ENCODE measurements at places on chromosomes 5 and 9. TPM values are rescaled to one million over a fixed set of nuclear protein-coding genes. Genes with fewer than 3 reads are reported as not detected.
A peak's percentile ranks its signal among the peaks of the same experiment; 100 is the strongest.

GRCh38 chr5:62938927-62939326, 360.3 kb downstream of the LRRC70 start:
- no peak overlapping the region for H3K4me3 ChIP-seq
- no peaks in the 10 kb centered on the region for H3K36me3 ChIP-seq
- no peaks in the 10 kb centered on the region for H3K4me1 ChIP-seq
- no peaks in the 10 kb centered on the region for H3K27me3 ChIP-seq
- H3K27ac ChIP-seq = no peak overlapping the region

DNA sequence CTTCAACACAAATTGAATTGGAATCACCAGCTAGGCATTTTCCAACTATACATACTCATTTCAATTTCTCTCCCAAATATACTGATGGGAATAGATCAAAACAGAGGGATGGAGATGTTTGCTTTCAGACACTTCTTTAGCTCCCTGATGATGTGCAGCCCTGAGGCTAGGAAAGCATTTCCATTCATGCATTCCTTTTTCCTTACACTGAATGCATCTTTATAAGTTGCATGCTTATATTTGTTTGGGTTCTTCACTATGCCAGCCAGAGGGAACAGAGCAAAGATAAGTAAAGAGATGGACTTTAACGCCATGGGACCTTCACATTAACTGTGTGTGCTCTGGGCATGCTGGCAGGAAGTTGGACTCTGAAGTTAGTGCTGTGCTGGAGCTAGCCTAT, 696.5 kb upstream of the CDH9 start:
- no peaks in the 10 kb centered on the region for H3K27me3 ChIP-seq
- H3K4me3 ChIP-seq = no peak overlapping the region
- no peak for DNase-seq
- no peaks in the 10 kb centered on the region for H3K36me3 ChIP-seq
- H3K4me1 ChIP-seq = no peaks in the 10 kb centered on the region

GRCh38 chr5:3006526-3006925, 255.0 kb upstream of the IRX2 start:
- H3K27me3 ChIP-seq = no peaks in the 10 kb centered on the region
- H3K27ac ChIP-seq = no peak overlapping the region
- H3K4me3 ChIP-seq = no peak overlapping the region
- H3K4me1 ChIP-seq = no peaks in the 10 kb centered on the region
- no peak for DNase-seq

RCL1 gene
- total RNA-seq = 53.4 TPM

CYLC2 gene
- total RNA-seq = not detected

DNA sequence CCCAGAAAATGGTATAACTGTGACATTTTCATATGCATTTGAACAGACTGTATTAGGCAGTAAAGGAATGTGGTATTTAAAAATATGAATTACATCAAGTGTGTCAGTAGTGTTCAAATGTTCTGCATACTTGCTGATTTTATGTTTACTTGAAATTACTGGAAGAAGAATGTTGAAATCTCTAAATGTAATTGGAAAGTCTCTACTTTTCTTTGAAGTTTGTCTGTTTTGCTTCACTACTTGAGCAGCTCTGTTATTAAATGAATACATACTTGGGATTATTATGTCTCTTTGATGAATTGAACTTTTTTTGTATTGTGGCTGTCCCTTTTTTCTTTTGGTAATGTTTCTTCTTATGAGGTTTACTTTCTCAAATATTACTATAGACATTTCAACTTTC, 205.6 kb downstream of the TAF11L14 start:
- H3K36me3 ChIP-seq = no peaks in the 10 kb centered on the region
- no peaks in the 10 kb centered on the region for H3K4me1 ChIP-seq
- H3K4me3 ChIP-seq = no peak overlapping the region
- DNase-seq = no peak

NPDC1 gene
- total RNA-seq = 80.1 TPM

DNA sequence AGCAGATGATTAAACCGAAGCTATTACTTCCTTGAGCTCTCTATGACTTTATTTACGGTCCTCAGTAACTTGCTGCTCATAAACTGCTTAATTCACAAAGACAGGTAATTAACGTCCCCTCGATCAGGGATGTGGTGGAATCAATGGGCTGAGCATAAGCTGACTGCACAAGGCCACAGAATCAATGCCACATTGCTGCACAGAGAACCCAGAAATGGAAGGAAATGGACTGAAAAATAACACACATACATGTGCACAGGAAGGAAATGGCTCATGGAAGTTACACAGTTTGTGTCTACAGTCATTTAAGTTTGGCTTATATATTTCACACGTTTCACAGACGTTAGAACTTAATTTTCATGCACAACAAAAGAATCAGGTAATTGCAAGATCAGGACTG, 118.3 kb upstream of the KLF9 start:
- H3K36me3 ChIP-seq = no peaks in the 10 kb centered on the region
- H3K4me1 ChIP-seq = peaks cover 15% of the 10 kb centered on the region
- H3K27me3 ChIP-seq = no peaks in the 10 kb centered on the region
- H3K27ac ChIP-seq = no peak overlapping the region

GRCh38 chr9:134669399-134669955, 27.9 kb downstream of the COL5A1 start:
- DNase-seq = no peak
- H3K4me1 ChIP-seq = no peaks in the 10 kb centered on the region
- H3K27me3 ChIP-seq = no peaks in the 10 kb centered on the region

GRCh38 chr5:35233121-35233520, 2.8 kb upstream of the PRLR start:
- H3K27ac ChIP-seq = no peak overlapping the region
- H3K36me3 ChIP-seq = no peaks in the 10 kb centered on the region
- peaks cover 5% of the 10 kb centered on the region for H3K4me1 ChIP-seq
- no peak for DNase-seq
- peaks cover 32% of the 10 kb centered on the region for H3K27me3 ChIP-seq

THOC3 gene
- total RNA-seq = 100 TPM

- H3K4me1 ChIP-seq = peaks cover 48% of the 10 kb centered on the region
- peak overlapping the region; percentile 65 for H3K27ac ChIP-seq
- no peaks in the 10 kb centered on the region for H3K36me3 ChIP-seq
- H3K4me3 ChIP-seq = peak overlapping the region; percentile 50
- DNase-seq = no peak
Observed at GRCh38 chr9:135887021-135887507, 20.3 kb downstream of the CAMSAP1 start.

- H3K4me3 ChIP-seq = no peak overlapping the region
- H3K27ac ChIP-seq = no peak overlapping the region
- peaks cover 6% of the 10 kb centered on the region for H3K4me1 ChIP-seq
- peaks cover 1% of the 10 kb centered on the region for H3K36me3 ChIP-seq
- peaks cover 5% of the 10 kb centered on the region for H3K27me3 ChIP-seq
Observed at GRCh38 chr5:66629446-66629845, 33.3 kb downstream of the MAST4 start.

GRCh38 chr5:403995-404394, 39.0 kb upstream of the EXOC3 start:
- H3K36me3 ChIP-seq = peaks cover 11% of the 10 kb centered on the region
- H3K27ac ChIP-seq = no peak overlapping the region

DNA sequence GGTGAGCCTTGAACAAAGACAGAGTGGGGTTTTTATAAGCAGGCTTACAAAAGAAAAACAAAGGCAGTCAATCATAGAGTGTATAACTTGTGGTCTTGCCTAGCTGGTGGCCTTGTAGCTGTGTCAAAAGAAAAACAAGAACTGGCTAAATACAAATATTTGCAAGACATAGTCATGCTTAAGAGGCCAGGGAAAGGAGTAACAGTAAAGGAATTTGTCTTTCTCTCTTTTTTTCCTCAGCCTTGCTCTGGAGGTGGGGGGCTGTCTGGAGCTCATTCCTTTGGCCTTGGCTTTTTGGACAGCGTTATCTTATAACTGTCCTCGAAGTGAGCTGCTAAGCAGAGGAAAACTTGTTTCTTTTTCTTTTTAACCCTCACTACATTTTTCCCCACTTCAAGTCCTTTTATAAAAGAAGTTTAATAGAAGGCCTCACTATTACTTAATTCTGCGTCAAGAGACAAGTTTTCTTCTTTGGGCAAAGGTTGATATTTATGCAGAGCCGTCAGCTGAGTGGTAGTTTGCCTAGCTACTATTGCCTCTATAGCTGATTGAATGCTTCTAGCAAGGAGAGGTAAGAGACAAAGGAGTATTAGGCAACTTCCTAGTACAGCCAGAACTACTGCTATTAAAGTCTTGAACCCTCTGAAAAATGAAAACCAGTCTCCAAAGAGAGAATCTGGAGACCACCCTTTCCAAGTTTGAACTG, 14.3 kb downstream of the CEL start:
- H3K4me3 ChIP-seq = no peak overlapping the region
- H3K36me3 ChIP-seq = peaks cover 3% of the 10 kb centered on the region
- H3K27ac ChIP-seq = no peak overlapping the region
- peaks cover 14% of the 10 kb centered on the region for H3K27me3 ChIP-seq

- H3K4me3 ChIP-seq = no peak overlapping the region
- H3K36me3 ChIP-seq = no peaks in the 10 kb centered on the region
- no peaks in the 10 kb centered on the region for H3K4me1 ChIP-seq
- no peaks in the 10 kb centered on the region for H3K27me3 ChIP-seq
Observed at GRCh38 chr5:107235167-107235566, 435.6 kb downstream of the EFNA5 start.

DNA sequence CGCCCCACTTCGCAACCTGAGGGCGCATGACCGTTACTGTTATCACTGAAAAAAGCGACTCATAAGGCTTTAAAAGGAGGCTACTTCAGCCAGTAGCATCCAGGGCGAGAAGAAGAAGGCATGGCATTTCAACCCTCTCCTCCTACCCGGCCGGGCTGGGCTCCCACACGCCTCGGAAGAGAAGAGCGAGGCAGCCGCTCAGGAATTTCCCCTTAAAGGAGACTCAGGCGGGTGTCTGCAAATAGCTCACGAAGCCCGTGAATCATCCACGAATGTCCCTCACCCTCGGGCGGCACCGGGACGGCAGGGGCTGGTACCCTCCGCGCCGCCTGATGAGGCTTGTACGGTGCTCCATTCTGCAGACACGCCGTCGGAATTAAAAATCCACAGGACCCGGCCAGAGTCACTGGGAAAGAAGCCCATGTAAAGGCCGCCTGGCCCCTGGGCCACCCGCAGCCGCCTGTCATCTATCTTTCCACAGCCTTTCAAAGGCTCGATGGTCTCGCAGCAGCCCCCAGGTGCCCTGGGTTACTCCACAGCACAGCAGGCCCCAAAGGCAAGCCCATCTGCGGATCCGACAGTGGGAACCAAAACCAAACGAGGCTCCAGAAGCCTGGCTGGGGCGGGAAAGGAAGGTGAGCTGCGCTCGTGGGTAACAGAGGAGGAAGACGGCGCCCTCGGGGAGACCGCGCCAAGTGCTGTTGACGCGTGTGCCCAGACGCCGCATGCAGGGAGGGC, 11.8 kb downstream of the SLC12A7 start:
- H3K4me1 ChIP-seq = peaks cover 19% of the 10 kb centered on the region
- no peaks in the 10 kb centered on the region for H3K27me3 ChIP-seq
- peaks cover 6% of the 10 kb centered on the region for H3K36me3 ChIP-seq
- H3K4me3 ChIP-seq = no peak overlapping the region
- no peak for DNase-seq
- H3K27ac ChIP-seq = no peak overlapping the region

OR1Q1 gene
- not detected for total RNA-seq

- DNase-seq = peak; percentile 39
- H3K4me1 ChIP-seq = peaks cover 57% of the 10 kb centered on the region
- no peaks in the 10 kb centered on the region for H3K27me3 ChIP-seq
- peaks cover 16% of the 10 kb centered on the region for H3K36me3 ChIP-seq
Observed at GRCh38 chr5:53031695-53032096, 42.5 kb downstream of the ITGA2 start.

EDIL3 gene
- total RNA-seq = not detected

- no peak for DNase-seq
- peaks cover 5% of the 10 kb centered on the region for H3K4me1 ChIP-seq
- no peak overlapping the region for H3K27ac ChIP-seq
- H3K27me3 ChIP-seq = peaks cover 7% of the 10 kb centered on the region
- no peak overlapping the region for H3K4me3 ChIP-seq
Observed at GRCh38 chr5:141778206-141778605, 96.2 kb upstream of the ARAP3 start.

DNA sequence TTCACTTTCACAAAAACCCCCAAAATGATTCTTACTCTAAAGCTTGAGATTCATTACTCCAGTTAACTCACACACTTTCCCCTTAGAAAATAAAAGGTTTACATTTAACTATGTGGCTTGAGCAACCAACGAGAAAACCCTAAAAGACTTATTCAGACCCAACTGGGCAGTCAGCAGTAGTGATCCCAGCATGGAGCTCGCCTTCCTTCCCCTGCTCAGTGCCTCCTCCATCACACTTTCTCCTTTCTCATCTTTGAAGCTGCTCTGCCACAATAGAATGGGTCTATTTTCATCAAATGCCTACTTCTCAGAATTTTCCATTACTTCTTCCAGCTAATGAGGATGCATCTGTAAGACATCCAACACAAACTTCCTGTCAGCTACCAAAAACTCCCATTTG, 29.1 kb downstream of the RORB start:
- no peaks in the 10 kb centered on the region for H3K4me1 ChIP-seq
- no peak for DNase-seq
- H3K27ac ChIP-seq = no peak overlapping the region
- no peak overlapping the region for H3K4me3 ChIP-seq
- no peaks in the 10 kb centered on the region for H3K36me3 ChIP-seq
- H3K27me3 ChIP-seq = peaks cover 4% of the 10 kb centered on the region

GRCh38 chr5:57684299-57684702, 201.7 kb upstream of the ACTBL2 start:
- H3K4me3 ChIP-seq = no peak overlapping the region
- no peaks in the 10 kb centered on the region for H3K36me3 ChIP-seq
- H3K27ac ChIP-seq = no peak overlapping the region
- no peak for DNase-seq

DNA sequence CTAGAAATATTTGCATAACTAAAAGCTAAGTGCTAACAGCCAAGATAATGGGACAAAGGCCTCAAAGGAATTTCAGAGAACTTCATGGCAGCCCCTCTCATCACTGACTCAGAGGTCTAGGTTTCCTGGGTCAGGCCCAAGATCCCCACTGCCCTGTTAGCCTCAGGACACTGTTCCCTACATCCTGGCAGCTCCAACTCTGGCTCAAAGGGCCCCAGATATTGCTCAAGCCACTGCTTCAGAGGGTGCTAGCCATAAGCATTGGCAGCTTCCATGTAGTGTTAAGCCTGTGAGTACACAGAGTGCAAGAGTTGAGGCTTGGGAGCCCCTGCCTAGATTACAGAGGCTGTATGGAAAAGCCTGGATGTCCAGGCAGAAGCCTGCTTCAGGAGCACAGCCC, 998.1 kb downstream of the TLE1 start:
- no peak for DNase-seq
- no peak overlapping the region for H3K27ac ChIP-seq
- H3K36me3 ChIP-seq = no peaks in the 10 kb centered on the region
- no peaks in the 10 kb centered on the region for H3K27me3 ChIP-seq

All from activated T-helper 1 cell treated with anti-CD3 and anti-CD28 coated beads, Interleukin-12 subunit alpha, Interleukin-12 subunit beta, Interleukin-2, Interleukin-4 antibody, amounts not matched to agents 30 ng/mL and 10 ng/mL and 1 ng/mL, durations not matched to agents 14 hours and 24 hours and 36 hours (primary cell).